Stimulated activated CD4-positive, alpha-beta T cell treated with anti-CD3 and anti-CD28 coated beads, Interleukin-15, amount 100 ng/mL, for 1 hour (primary cell): ENCODE measurements at places on chromosomes 1 and 21.

- no peak for DNase-seq
Measured at GRCh38 chr1:187513190-187513589, 684.4 kb downstream of the PLA2G4A start.

GRCh38 chr1:72283307-72284083 is 1.2 kb upstream of the NEGR1 start:
- DNase-seq, result no peak

DNA sequence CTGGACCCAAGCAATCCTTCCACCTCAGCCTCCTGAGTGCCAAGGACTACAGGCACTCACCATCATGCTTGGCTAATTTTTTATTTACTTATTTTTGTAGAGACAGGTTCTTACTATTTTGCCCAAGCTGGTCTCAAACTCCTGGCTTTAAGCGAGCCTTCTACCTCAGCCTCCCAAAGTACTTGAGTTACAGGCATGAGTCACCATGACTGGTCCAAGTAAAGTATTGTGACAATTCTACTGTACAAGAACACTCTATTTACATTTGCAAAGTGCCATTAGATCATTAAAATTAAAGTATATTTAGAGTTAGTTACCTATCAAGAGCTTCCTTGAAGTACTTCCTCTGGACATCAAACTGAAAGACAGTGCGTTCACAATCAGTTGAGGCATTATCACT is 44.8 kb downstream of the NRDC start:
- no peak for DNase-seq

DNA sequence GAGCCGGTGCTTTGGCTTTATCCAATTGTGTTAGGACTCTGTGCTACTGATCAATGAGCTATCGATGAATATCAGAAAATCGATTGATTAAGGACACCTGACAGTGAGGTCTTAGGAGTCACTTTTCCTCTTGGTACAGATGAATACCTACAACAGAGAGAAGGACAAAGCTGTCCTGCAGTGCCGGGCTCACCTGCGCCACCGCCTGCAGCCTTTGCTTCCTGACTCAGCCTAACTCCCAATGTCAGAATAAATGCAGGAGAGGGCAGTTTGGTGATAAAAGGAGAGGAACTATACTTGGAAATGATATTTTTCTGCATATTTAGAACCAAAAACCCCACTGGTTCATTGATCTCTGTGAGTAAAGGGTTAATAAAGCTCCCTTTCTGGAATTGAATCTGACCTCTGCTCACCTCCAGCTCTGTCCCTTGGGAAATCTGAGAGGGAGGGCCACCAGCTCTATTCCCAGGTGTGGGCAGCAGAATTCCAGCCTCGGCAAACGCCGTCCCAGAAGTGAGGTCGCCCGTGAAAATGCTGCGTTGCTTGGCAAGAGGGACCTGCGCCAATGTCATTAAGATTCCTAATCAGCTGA is 39.3 kb downstream of the POFUT2 start:
- DNase-seq, result no peak

GRCh38 chr1:7516341-7516740 is 254.8 kb upstream of the VAMP3 start:
- no peak for DNase-seq

- DNase-seq, result no peak
Measured at GRCh38 chr1:156592910-156593660, 1.5 kb downstream of the NAXE start.

- DNase-seq, result no peak
Measured at GRCh38 chr1:55444667-55445066, 229.5 kb upstream of the USP24 start.

DNA sequence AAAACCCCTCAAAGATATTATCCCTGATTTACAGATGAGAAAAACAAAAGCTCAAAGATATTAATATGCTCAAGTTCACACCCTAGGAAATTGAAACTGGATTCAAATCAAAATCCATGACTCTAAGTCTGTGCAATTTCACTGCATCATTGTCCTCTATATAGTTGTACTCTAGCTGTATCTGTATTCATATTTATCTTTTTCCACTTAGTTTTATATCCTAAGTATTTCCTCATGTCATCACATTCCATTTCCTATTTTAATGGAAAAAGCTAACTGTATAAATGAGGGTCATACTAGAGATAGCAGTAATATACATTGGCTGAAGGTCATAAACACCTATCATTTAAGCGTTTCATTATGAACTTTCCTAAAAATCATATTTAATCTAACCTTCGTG is 42.2 kb upstream of the RALGPS2 start:
- no peak for DNase-seq

DNA sequence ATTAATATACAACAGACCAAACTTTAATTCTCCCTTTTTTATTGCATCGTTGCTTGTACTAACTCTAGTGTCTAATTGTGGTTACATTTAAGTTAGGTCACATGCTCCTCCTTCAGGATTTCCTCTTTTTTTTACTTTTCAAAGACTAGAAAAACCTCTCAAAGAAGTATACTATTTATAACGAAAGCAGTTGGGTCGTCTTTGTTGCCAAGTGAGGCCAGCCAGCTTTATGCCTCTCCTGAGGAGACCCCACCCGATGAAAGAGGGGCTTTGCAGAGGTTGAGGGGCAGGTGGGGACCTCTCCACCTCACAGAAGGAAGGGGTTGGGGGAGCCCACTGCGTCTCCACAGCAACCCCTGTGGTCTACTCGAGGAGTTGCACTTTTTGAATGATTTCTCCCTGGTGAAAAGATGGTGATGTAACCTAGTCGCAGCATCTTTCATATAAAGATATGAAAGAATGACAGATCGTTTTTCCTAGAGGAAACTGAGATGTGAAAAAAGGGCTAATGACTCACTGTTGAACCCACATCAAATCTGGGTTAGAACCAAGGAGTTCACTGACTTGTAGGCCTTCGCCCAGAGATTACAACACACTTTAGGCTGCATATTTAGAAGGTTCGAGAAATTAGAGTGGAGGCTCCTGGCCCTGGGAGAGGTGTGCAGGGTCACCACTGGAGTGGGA is 6.4 kb downstream of the TGFB2 start:
- DNase-seq, result no peak

DNA sequence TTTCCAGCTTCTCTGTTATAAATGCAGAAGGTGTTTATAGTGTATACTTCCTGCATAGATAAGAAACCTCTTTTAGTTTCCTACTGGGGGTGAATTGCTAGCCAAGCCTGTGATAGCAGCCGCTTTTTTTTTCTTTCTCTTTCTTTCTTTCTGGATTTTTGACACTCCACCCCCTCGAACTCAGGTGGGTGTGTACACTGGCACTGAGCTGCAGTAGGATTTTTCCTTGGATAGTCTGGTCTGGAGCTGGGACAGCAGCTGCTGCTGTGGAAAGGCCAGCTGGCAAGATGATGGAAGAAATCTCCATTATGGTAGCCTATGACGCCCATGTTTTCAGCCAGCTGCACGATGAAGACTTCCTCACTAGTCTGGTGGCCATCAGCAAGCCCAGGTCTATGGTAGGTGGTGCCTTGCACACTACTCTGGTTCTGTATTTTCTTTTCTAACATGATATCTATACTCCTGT is 122.5 kb upstream of the CACYBP start:
- no peak for DNase-seq

DNA sequence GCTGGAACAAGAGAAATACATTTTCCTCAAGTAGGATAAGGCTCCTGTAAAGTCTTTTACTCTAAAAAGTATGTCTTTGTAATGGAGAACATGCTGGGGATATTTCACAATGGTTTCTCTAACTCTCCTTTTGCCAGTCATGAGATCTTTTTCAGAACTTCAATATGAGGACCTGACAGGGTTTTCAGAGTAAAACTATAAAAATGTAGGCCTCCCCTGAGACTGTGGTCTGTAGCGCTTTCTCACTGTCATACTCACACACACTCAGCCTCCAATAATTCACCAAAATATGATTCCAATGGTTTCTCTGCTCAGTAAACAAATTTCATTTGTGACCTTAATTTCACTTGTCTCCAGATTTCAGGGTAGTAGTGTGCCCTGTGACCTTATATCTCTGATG is 440.1 kb upstream of the PTBP2 start:
- DNase-seq, result no peak

- no peak for DNase-seq
Measured at GRCh38 chr1:86776108-86776507, 71.7 kb downstream of the SH3GLB1 start.

DNA sequence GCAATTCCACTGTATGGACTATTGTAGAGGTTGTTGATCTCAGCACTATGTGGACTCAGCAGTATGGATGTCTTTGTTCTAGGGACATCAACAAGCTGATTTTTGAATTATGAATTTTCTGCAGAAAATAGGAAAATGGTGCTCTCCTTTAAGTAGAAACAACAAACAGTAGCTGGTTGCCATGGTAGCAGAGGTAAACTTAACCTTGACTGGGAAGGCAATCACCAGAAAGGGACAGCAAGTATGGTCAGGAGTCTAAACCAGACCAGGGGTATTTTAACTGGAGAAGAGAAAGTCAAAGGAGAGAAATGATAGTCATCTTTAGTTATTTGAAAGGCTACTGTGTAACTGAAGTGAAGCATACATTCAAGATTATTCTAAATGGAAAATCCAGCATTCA is 22.3 kb downstream of the WLS start:
- DNase-seq, result no peak
